ENCODE measurements at places on chromosomes 3 and 15.

GRCh38 chr3:174938102-174938501 is 79.0 kb downstream of the NAALADL2 start:
- DNase-seq: no peak

- DNase-seq: no peak
These were observed 288.7 kb downstream of the GBE1 start for GRCh38 chr3:81472600-81473362.

GRCh38 chr15:37037071-37037655 is 63.2 kb downstream of the MEIS2 start:
- no peak for DNase-seq

- no peak for DNase-seq
These were observed 6.3 kb downstream of the ABCC5 start for GRCh38 chr3:184011230-184011876.

GRCh38 chr15:41971895-41972252 is 483 bp downstream of the EHD4 start:
- no peak for DNase-seq

GRCh38 chr3:117750674-117751269 is 1041.2 kb downstream of the TUSC7 start:
- DNase-seq: peak; percentile 27

DNA sequence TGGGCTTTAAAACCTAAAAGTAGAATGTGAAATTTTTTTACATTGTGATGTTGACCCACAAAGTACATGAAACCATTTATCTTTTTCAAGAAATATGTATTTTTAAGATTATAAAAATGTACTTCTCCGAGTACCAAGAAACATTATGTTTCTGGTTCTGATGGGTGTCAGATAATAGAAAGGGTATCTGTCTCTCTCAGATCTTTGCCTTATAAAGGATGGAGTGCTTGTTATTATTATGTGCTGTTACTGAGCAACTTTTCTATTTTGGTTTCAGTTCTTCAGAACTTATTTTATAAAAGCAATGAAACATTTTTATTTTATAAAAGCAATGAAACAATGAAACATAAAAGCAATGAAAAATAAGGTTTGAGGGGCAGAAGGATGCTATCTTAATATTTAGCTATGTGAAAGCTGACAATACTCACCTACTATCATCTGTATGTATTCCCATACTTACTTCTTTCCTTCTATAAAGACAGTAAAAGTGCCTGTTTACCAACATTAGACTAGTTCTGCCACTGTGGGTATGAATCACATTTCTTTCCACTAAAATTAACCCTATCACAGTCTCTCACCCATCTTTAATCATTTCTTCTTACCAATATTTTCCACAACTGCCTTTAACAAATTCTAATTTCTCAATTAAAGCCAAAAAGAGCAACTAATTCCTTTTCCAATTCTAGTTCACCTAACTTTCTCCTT is 540.7 kb upstream of the KCNMB2 start:
- DNase-seq: no peak

DNA sequence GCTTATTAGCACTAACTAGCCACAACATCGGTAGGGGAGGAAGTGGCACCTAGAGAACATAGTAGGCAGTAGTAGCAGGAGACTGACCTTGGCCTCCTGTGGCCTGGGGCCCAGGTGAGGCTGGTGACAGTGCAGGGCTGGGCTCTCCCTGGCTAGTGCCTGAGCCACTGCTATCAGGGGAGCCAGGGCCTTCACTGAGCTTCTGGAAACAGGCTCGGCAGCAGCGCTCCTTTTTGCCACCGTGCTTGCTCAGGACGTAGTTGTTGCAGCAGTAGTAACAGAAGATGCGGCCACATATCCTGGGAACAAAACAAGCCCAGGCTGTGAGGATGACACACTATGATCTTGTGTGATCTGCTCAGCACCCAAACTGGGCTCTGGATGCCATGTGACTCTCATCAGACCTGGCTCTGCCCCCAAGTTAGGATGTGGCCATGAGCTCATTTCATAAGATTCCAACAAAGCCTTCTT is 15.1 kb downstream of the CXCR6 start:
- no peak for DNase-seq

DNA sequence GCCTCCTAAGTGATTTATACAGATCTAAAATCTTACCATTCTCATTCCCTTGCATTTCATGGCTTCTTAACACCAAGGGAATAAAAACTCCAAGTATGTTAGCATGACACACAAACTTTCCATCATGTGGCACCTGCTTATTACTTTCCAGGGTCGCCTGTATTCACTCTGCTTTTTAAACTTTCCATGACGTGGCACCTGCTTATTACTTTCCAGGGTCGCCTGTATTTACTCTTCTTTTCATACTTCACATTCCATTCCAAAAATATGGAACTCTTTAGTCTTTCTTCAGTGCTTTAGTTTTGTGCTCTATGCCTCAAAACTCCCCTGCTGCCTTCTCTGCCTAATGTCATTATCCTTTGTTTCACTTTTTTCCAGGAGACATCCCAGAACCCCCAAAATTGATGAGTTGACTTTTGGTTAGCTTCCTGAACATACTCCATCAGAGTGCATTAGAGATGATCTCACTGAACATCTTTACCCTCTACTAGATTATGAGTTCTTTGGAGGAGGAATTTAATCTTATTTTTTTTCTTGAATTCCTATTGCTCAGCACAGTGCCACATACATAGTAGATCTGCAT is 47.0 kb downstream of the CALML4 start:
- no peak for DNase-seq

- DNase-seq: no peak
These were observed 139.7 kb upstream of the SMAD3 start for GRCh38 chr15:66925721-66926120.

DNA sequence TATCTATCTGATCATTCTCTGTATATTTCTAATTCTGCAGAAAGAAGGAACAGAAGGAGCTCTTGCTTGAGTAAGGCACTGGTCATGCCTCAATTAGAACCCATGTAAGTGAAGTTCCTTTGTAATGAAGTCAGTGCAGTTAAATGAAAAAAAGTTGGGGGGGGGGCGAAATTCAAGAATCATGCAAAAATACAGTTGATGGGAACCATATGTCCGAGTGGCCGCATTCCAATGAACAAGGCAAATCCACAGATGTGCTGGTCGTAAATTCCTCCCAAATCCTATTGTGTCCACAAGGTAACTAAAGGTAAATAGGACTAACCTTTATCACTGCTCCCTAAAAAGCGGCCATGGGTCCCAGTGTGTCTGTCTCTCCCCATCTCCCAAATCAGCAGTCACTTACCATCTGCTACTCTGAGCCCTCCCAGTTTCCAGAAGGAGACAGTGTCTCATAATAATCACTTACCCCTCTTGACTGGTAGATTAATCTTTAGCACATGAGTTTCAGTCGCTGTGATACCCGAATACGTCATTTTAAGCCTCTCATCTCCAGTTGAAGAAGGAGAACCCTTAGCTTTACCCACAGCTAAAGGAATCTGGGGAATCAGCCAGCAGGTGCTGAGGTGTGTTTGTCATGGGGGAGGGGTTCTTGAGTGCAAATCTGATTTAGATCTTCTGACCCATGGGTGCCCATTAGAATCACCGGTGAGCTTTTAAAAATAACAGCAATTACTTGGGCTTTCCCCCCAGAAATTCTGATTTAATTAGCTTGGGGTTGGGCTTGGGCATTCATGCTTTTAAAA is 56.3 kb upstream of the EPHB3 start:
- peak; percentile 96 for DNase-seq

DNA sequence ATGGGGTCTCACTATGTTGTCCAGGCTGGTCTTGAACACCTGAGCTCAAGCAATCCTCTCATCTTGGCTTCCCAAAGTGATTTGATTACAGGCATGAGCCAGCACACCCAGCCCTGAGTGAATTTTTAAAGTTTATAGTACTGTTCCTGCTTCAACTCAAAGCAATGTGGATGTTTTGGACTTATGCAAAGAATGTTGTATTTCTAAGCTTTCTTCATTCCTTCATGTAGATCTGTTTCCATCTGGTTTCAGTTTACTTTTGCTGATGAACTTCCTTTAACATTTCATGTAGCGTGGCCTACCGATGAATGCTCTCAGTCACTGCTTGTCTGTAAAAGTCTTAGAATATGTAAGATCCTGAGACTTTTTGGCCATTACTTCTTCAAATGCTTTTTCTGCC is 23.2 kb downstream of the NRG4 start:
- DNase-seq: no peak

GRCh38 chr3:151816091-151816604 is 2.2 kb downstream of the AADAC start:
- DNase-seq: no peak

- no peak for DNase-seq
These were observed 130.8 kb downstream of the MINAR1 start for GRCh38 chr15:79562899-79563298.

DNA sequence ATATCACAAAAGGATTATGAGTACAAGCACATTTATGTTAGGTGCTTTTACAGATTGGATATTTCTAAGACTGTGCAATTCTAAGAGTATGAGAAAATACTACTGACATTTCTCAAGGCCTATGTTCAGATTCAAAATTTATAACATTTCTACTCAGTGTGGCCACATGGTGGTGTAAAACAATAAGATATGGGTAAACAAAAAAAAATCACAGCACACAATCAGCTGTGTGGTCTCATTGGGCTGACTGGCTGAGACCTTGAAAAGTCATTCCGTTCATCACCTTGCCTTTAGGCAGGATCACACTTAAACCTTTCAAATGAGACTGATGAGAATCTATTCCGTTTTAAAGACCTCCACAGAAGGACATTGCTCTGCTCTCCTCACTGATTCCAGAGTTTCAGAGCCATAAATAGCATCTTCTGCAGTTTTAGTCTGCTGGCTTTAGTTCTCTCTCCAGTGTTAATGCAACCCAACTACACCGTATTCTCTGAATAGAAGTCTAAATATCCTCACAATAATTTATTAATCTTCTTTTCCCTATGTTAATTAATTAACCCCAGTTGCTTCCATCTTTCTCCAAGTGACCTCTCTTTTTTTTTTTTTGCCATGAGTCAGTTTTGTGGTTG is 158.2 kb downstream of the SPATA16 start:
- no peak for DNase-seq

GRCh38 chr3:51436998-51437639 is 46.0 kb downstream of the RBM15B start:
- DNase-seq: no peak

- no peak for DNase-seq
These were observed 23.1 kb upstream of the CDCP1 start for GRCh38 chr3:45169125-45169904.

GRCh38 chr3:146466604-146467003 is 2.8 kb downstream of the PLSCR2 start:
- no peak for DNase-seq

- no peak for DNase-seq
These were observed 77.2 kb downstream of the NBEAL2 start for GRCh38 chr3:47056705-47057104.

- no peak for DNase-seq
These were observed 224.3 kb downstream of the SNRPN start for GRCh38 chr15:25178835-25179672.

DNA sequence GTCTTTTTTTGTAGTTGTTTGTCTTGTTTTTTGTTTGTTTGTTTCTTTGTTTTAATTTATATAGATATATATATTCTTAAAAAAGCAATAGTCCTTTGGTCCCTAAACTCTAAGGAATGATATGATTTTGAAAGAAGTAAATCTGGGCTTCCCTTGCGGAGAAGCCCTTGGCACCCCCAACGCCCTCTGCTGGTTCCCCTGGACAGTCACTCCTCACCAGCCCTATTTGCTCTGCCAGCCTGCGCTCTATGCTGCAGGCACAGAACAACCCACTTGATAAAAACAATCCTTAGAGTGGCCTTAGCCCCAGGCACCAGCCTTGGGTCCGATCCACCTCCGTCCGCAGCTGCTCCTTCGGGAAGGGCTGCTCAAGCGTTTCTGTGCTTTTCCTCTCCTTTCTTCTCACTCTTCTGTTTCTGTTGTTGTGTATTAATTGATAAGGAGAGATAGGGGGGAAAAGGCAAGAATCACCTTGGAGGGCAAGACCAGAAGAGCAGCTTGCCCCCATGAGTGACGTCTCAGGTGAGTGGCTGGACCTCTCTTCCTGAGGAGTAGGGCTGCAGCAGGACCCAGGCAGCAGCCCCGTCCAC is 13.7 kb upstream of the PARP6 start:
- DNase-seq: no peak

- no peak for DNase-seq
These were observed 76.0 kb downstream of the PTPRG start for GRCh38 chr3:61637088-61638051.

- DNase-seq: no peak
These were observed 871.0 kb downstream of the OTOL1 start for GRCh38 chr3:162367429-162368260.

- DNase-seq: no peak
These were observed 268.5 kb downstream of the CLSTN2 start for GRCh38 chr3:140203510-140203909.

DNA sequence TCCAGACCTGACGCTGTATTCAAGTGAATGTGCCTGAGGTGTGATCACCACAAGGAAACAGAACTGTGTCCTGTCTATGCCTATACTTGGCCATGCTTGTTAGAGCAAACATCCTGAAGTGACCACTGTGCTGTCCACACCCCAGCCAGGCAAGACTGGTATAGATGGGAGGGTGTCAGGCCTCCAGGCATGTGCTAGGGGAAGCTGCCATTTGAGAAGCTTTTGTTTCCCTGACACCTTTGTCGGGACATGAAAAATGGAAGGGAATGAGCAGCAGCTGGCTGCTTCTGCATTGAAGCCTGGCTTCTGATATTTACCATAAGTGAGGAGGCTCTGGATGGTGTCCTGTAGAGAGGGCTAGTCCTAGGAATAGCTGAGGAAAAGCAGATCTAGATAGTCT is 106.2 kb downstream of the CPNE4 start:
- no peak for DNase-seq

DNA sequence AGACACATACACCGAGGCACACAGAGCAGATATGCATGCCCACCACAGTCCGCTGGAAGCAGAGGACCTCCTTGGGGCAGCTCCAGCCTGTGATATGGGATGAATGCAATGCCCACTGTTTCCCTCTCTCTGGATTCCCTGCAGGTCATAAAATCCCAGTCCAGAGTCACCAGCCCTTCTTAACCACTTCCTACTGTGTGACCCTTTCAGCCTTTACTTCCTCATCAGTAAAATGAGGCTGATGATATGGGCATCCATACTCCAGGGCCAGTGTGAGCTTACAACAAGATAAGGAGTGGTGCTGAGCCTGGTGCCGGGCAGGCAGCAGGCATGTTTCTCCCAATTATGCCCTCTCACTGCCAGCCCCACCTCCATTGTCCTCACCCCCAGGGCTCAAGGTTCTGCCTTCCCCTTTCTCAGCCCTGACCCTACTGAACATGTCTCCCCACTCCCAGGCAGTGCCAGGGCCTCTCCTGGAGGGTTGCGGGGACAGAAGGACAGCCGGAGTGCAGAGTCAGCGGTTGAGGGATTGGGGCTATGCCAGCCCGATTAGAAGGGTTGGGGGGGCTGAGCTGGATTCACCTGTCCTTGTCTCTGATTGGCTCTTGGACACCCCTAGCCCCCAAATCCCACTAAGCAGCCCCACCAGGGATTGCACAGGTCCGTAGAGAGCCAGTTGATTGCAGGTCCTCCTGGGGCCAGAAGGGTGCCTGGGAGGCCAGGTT is at the start of gene GNAT1:
GNAT1 (plus strand) TSS at position 675 of the 725 bp plus-strand sequence. CDS start 116 bp downstream, outside the sequence.
- no peak for DNase-seq

GRCh38 chr3:159128628-159129027 is 326.8 kb downstream of the MFSD1 start:
- no peak for DNase-seq

- no peak for DNase-seq
These were observed 341.8 kb upstream of the TBL1XR1 start for GRCh38 chr3:177538750-177539730.

Measured in NCI-H524 treated with DMSO at 0.1 percent for 48 hours (cell line).